ENCODE measurements at places on chromosomes 5 and 9.

- DNase-seq = no peak
Observed at GRCh38 chr9:126058011-126058531, 268.6 kb upstream of the MVB12B start.

DNA sequence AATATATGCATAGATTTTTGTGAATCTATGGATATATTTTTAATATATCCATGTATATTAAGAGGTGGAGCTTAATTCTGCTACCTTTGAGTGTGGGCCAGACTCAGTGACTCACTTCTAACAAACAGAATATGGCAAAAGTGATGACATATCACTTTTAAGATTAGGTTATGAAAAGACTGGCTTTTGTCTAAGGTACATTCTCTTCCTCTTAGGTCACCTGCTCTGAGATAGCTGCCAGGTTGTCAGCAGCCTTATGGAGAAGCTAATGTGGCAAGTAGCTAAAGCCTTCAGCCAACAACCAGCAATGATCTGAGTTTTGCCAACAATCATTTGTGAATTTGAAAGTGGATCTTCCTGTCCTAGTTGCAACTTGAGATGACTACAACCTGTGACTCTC is 83.8 kb downstream of the ANKRD31 start:
- no peak for DNase-seq

DNA sequence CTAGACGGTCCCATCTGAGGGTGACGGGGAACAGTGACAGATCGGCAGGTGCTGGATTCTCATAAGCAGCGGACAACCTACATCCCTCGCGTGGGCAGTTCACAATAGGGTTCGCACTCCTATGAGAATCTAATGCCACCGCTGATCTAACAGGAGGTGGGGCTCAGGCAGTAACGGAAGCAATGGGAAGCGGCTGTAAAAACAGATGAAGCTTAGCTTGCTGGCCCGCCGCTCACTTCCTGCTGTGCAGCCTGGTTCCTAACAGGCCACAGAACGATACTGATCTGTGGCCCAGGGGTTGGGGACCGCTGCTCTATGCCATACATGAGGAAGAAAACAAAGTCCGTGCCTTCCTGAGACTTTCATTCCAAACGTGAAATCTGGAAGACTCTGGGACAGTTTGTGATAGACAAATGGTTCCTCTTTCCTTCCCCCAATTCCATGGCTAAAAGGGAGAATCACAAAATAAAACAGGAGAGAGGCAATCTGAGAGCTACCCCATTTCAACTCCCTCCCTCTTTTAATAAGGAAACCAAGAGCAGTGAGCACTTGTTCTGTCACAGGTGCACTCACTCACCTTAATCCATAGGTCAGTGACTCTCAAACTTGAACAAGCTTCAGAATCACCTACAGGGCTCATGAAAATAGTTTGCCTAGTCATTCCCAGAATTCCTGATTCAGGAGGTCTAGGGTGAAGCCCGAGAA is 12.1 kb downstream of the PDCL start:
- no peak for DNase-seq

DNA sequence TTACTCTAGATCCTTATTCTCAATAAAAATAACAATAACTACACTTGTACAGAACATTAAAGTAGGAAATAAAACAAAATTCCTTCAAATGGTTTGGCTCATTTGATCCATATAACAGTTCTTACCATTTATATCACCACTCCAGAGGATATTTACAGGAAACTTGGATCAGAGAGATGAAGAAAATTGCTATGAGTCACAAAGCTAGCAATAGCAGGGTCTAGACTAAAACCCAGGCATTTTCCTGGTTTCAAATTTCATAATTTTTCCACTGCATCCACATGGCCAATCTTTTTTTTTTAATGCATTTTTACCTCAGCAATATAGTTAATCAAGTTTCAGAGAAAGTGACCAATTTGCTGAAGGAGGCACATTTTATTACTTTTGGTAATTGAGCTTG is 299.2 kb downstream of the ELAVL2 start:
- no peak for DNase-seq

GRCh38 chr5:111792471-111793058 is 35.6 kb upstream of the NREP start:
- DNase-seq = no peak

- no peak for DNase-seq
Observed at GRCh38 chr5:88245893-88246244, 22.8 kb downstream of the TMEM161B start.

DNA sequence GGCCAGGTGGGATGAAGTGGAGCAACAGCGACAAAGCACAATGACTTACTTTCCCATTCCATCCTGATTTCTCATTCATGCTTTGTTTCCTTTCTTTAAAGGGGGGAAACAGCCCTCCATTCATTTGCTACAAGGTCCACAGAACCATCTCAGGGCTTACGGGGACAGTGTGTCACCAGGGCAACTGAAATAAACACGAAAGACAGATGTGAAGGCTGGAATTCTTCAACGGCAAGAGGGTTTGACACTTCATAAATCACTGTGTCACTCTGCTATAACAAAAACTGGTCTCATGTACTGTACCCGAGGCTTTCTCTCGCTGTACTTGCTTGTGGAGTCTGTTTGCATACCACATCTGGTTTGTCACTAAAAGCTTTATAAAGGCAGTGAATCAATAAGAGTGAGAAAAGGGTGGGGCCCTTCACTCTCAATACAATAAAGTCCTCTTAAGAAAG is 150.8 kb downstream of the EFNA5 start:
- no peak for DNase-seq

- DNase-seq = no peak
Observed at GRCh38 chr5:2602451-2603271, 148.8 kb downstream of the IRX2 start.

GRCh38 chr5:59206132-59206581 is 623.3 kb downstream of the RAB3C start:
- no peak for DNase-seq

GRCh38 chr5:38113880-38114279 is 144.5 kb upstream of the EGFLAM start:
- DNase-seq = no peak

Measured in thymus (tissue), 14 donors.